ENCODE measurements at places on chromosomes 1 and 21. TPM values are rescaled to one million over a fixed set of nuclear protein-coding genes. Genes with fewer than 3 reads are reported as not detected.

NUAK2 gene
- total RNA-seq: 12.9 TPM

WDR64 gene
- not detected for total RNA-seq

- no peaks in the 10 kb centered on the region for H3K36me3 ChIP-seq
- no peak overlapping the region for H3K4me3 ChIP-seq
- no peaks in the 10 kb centered on the region for H3K27me3 ChIP-seq
Observed at GRCh38 chr1:243447347-243447746, 191.5 kb downstream of the SDCCAG8 start.

CNR2 gene
- total RNA-seq: not detected

SPRR4 gene
- not detected for total RNA-seq

MAP3K6 gene
- total RNA-seq: 11.2 TPM

AMIGO1 gene
- total RNA-seq: 2.7 TPM

ARHGAP29 gene
- 2.9 TPM for total RNA-seq

GRCh38 chr1:204726478-204726877 lies 40.9 kb upstream of the LRRN2 start:
- H3K36me3 ChIP-seq: no peaks in the 10 kb centered on the region
- H3K27ac ChIP-seq: no peak overlapping the region
- no peak for DNase-seq
- no peaks in the 10 kb centered on the region for H3K4me1 ChIP-seq

DNA sequence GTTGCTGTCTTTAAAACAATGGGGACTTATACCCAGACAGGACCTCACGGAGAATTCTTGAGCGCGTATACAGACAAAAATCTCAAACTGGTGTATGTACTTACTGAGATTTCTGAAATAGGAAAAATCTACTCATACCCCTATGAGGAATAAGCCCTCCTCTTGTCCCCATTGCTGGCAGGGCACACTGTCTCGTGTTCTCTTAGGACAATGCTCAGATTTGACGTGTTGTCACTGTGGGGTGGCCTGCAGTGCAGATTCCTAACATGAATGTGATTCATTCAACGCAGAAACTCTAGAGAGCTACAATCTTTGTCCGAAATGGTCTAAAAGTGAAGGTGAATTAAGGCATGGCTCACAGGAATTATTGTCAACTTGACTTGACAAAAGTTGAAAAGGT lies 31.1 kb upstream of the PDE9A start:
- no peak overlapping the region for H3K27ac ChIP-seq
- no peaks in the 10 kb centered on the region for H3K36me3 ChIP-seq
- H3K4me1 ChIP-seq: peaks cover 5% of the 10 kb centered on the region
- H3K4me3 ChIP-seq: no peak overlapping the region
- DNase-seq: no peak

DNA sequence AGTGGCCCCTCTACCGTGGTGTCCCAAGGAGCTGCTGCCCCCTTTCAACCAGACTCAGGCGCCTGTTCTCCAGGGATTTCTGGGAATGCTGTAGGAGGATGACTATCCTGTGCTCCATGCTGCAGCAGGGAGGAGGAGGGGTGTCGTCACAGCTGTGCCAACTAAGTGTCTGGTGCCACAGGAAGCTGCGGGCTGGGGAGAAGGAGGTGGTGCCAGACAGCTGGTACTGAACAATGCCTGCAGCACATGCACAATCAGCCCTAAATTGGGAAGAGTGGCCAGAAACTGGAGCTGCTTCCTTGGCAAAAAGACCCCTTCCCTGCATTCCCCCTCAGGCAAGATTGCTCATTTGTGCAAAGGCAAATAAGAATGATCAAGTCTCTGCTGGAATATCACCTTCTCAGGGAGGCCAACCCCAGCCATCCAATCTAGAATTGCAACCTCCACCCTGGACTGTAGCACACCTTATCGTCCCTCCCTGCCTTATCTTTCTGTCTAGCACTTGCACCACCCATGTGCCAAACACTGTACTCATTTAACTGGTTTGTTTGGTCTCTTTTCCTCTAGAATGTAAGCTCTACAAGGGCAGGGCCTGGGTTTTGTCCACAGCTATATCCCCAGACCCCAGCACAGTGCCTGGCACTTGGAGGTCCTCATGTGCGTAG lies 33.3 kb downstream of the LAMB3 start:
- no peak for DNase-seq
- no peaks in the 10 kb centered on the region for H3K4me1 ChIP-seq
- H3K27ac ChIP-seq: no peak overlapping the region
- H3K4me3 ChIP-seq: no peak overlapping the region
- H3K27me3 ChIP-seq: no peaks in the 10 kb centered on the region

KRTAP19-3 gene
- not detected for total RNA-seq

DNA sequence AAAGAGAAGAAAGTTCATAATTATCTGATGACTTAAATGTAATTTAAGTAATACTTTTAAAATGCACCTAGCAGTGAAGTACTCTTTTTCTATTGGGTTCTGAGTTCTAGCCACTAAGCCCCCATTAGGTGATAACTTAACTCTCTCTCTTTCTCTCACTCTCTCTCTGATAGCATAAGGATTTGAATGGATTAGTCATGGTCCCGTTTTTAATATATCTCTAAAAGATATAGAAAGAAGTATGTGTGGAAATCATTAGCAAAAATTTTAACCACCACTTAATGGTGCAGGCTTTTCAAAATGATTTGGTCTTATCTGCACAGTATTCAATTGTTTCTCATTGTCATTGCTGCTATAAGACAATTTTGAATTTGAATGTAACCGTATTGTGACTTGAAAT lies 78.2 kb downstream of the RWDD3 start:
- DNase-seq: no peak
- H3K4me3 ChIP-seq: no peak overlapping the region
- no peaks in the 10 kb centered on the region for H3K27me3 ChIP-seq
- no peak overlapping the region for H3K27ac ChIP-seq

GRCh38 chr1:224616756-224617409 lies 766 bp downstream of the CNIH3 start:
- no peaks in the 10 kb centered on the region for H3K36me3 ChIP-seq
- H3K27ac ChIP-seq: no peak overlapping the region
- peak overlapping the region; percentile 65 for H3K4me3 ChIP-seq
- peaks cover 10% of the 10 kb centered on the region for H3K4me1 ChIP-seq
- peaks cover 59% of the 10 kb centered on the region for H3K27me3 ChIP-seq

DYRK3 gene
- 8.5 TPM for total RNA-seq

DNA sequence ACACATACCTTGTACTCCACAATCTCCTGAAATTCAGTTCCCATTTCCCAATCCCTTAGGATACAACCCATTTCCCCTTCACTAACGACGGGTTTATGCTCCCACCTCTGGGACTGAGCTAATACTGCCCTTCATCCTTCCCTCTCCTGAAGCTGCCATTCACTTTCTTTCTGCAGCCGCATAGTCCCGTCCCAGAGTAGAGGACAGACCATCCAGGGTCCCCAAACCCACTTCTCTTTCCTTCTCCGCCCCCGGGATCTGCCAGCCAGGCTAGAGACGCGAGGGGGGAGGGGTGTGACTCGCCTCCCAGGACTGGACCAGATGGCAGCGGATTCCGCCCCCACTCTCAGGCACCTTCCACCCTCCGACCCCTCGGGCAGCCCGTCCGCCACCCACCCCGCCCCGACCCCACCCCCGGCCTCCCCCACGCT lies 679 bp downstream of the ABL2 start:
- H3K36me3 ChIP-seq: peaks cover 5% of the 10 kb centered on the region
- no peak overlapping the region for H3K27ac ChIP-seq
- DNase-seq: peak; percentile 67

DNA sequence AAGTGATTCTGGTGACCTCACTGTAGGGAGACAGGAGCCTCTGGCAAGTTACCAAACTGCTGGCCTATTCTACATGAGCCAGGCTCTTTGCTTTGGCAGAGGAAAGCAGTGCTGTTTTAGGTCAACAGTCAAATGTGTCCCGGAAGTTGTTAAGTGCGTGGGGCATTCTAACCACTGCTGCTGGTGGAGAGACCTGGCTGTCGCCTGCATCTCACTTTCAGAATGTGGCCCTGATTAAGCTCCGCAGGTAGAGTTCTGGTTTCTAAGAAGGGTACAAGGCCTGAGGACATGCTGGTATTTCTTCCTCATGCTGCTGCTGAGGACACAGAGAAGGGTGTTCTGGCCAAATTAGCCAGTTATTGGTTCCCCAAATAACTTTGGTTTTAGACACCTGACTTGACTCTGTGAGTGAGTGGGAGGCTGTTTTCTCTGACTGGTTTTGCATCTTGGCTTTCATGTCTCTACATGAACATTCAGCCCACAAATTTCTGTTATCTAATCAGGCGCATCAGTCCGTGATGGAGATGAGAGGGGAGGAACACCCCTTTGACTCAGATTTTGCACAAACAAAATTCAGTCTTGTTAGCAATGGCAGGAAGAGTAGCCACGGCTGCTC lies 120.8 kb downstream of the LMO4 start:
- no peaks in the 10 kb centered on the region for H3K36me3 ChIP-seq
- no peaks in the 10 kb centered on the region for H3K27me3 ChIP-seq
- H3K27ac ChIP-seq: no peak overlapping the region
- no peaks in the 10 kb centered on the region for H3K4me1 ChIP-seq

ZFP69B gene
- 8.2 TPM for total RNA-seq

DNA sequence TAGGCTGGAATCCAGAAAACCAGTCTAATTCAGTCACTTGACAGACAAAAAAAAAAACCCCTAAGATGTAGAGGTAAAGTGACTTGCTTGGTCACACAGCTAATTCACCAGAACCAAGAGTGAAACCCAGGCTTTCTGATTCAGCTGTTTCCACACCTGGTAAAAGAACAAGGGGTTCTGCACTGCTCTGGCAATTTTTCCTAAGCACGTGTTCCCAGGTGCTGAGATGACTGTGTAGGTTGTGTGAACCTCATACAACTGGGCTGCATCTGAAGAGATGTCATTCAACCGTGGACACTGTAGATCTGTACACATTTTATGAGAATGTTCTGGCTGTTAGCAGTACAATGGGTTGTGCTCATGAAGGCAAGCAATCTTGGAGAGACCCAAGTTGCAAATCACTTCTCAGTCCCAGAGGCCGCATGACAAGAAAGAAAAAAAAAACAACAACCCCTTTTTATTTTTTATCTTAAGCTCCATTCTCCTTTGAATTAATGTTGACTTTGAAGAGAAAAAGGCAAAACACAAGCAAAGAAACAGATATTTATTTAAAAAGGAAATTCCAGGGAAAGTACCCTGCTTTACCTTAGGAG lies 95.4 kb downstream of the INTS7 start:
- no peak overlapping the region for H3K27ac ChIP-seq
- H3K36me3 ChIP-seq: peaks cover 24% of the 10 kb centered on the region
- H3K4me1 ChIP-seq: 0 out of 2 replicates have a peak, but pooled peaks cover 2% of the 10 kb centered on the region
- H3K27me3 ChIP-seq: no peaks in the 10 kb centered on the region

- no peak overlapping the region for H3K4me3 ChIP-seq
- 0 out of 2 replicates have a peak, but pooled peaks cover 2% of the 10 kb centered on the region for H3K4me1 ChIP-seq
- no peak overlapping the region for H3K27ac ChIP-seq
- no peaks in the 10 kb centered on the region for H3K36me3 ChIP-seq
- H3K27me3 ChIP-seq: no peaks in the 10 kb centered on the region
Observed at GRCh38 chr1:121516234-121516967, 331.6 kb downstream of the SRGAP2C start.

- H3K4me1 ChIP-seq: peaks cover 4% of the 10 kb centered on the region
- peak; percentile 32 for DNase-seq
- no peaks in the 10 kb centered on the region for H3K27me3 ChIP-seq
Observed at GRCh38 chr21:42799948-42800347, 79.4 kb downstream of the WDR4 start.

APOBEC4 gene
- total RNA-seq: not detected

DNA sequence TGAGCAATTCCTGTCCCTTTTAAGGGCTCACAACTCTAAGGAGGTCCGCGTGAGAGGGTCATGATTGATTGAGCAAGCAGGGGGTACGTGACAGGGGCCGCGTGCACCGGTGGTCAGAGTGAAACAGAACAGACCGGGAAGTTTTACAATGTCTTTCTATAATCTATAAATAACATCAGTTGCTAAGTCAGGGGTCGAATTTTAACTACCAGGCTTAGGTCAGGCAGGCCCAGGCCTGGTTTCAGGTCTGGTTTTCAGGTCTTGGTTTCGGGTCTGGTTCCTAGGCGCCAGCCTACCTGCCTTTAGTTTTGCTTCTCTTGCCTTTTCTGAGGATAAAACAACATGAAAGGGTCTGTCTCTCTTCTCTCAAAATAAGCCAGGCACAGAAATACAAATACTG lies 476.0 kb upstream of the CAMK1G start:
- DNase-seq: no peak
- no peaks in the 10 kb centered on the region for H3K36me3 ChIP-seq
- no peak overlapping the region for H3K4me3 ChIP-seq
- no peak overlapping the region for H3K27ac ChIP-seq
- H3K4me1 ChIP-seq: peaks cover 9% of the 10 kb centered on the region

GRCh38 chr1:215243345-215244054 lies 161.0 kb downstream of the KCNK2 start:
- no peaks in the 10 kb centered on the region for H3K36me3 ChIP-seq
- DNase-seq: no peak
- H3K4me3 ChIP-seq: no peak overlapping the region
- H3K4me1 ChIP-seq: no peaks in the 10 kb centered on the region

DNA sequence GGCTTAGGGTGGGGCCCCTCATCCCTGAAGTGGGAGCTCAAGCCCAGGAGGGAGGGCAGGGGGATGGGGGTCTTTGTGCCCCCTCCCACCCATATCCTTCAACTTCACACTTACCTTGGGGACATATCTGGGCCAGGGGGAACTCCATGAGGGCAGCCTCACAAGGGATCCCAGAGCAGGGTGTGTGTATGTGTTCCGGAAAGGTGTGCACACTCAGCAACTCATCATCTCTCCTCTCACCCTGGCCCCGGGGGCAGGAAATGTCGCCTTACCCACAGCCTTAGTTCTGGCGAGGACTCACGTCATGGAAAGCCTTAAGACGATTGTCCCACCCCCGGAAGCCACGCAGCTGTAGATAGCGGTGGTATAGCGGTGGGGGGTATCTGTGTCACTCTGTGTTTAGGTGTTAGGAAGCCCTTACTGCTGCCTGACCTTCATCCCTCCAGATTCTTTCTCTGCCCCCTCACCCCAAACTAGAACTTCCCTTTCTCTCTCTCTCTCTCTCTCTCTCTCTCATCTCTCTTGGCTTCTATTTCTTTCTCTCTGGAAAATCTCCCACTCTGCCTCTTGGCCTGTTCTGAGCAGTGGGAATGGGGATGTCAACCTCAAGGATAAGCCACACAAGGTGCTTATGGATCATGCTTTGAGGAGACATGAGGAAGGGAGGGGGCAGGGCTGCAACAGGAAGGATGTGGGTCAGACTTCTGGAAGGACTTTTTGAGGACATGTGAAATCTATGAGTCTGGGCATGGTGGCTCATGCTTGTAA lies at the start of gene SH2D2A:
TSS of gene SH2D2A (minus strand) at position 288 of the 768 bp plus-strand sequence. CDS start at position 148, 140 bp downstream.
- H3K4me1 ChIP-seq: peaks cover 5% of the 10 kb centered on the region
- no peak for DNase-seq
- peaks cover 1% of the 10 kb centered on the region for H3K27me3 ChIP-seq
- no peak within 1 kb of the TSS for H3K4me3 ChIP-seq
